ENCODE measurements at places on chromosomes 5 and 9.

GRCh38 chr9:5512658-5513452 is 2.5 kb downstream of the PDCD1LG2 start:
- H3K4me3 ChIP-seq: no peak overlapping the region
- no peaks in the 10 kb centered on the region for H3K36me3 ChIP-seq
- peaks cover 29% of the 10 kb centered on the region for H3K27me3 ChIP-seq
- no peak for DNase-seq
- H3K27ac ChIP-seq: no peak overlapping the region
- peaks cover 21% of the 10 kb centered on the region for H3K4me1 ChIP-seq

- H3K4me1 ChIP-seq: peaks cover 9% of the 10 kb centered on the region
- H3K36me3 ChIP-seq: peaks cover 4% of the 10 kb centered on the region
- H3K27ac ChIP-seq: no peak overlapping the region
- H3K27me3 ChIP-seq: no peaks in the 10 kb centered on the region
- H3K4me3 ChIP-seq: no peak overlapping the region
- DNase-seq: no peak
Observed at GRCh38 chr9:20405078-20405477, 217.2 kb downstream of the MLLT3 start.

GRCh38 chr5:178839319-178839704 is 20.4 kb upstream of the ZNF354B start:
- peak; percentile 9 for DNase-seq
- H3K36me3 ChIP-seq: no peaks in the 10 kb centered on the region
- peaks cover 12% of the 10 kb centered on the region for H3K27me3 ChIP-seq
- no peak overlapping the region for H3K27ac ChIP-seq

DNA sequence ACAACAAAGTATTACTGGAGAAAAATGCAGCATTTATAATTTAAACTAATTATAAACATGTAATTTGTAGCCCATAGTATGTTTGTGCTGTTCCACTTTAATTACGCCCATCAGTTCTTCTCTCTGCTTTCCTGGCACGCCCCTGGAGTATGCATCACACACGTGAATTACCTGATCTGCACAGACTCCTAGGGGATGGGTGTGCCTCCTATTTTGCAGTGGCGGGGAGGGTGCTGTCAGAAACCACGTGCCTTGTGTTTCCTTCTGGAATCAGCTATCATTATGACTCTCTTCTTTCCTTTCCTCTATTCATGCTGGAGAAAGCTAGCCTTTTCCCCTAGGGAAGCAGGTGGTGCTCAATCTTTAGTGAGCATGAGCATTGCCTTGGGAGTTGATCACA is 43.3 kb downstream of the RPS23 start:
- H3K4me3 ChIP-seq: no peak overlapping the region
- H3K27ac ChIP-seq: peak overlapping the region; percentile 56
- no peaks in the 10 kb centered on the region for H3K4me1 ChIP-seq
- no peaks in the 10 kb centered on the region for H3K36me3 ChIP-seq

- H3K27me3 ChIP-seq: peaks cover 7% of the 10 kb centered on the region
- H3K36me3 ChIP-seq: no peaks in the 10 kb centered on the region
- DNase-seq: no peak
- H3K27ac ChIP-seq: no peak overlapping the region
- peaks cover 5% of the 10 kb centered on the region for H3K4me1 ChIP-seq
Observed at GRCh38 chr5:132264546-132265335, 7.2 kb downstream of the PDLIM4 start.

DNA sequence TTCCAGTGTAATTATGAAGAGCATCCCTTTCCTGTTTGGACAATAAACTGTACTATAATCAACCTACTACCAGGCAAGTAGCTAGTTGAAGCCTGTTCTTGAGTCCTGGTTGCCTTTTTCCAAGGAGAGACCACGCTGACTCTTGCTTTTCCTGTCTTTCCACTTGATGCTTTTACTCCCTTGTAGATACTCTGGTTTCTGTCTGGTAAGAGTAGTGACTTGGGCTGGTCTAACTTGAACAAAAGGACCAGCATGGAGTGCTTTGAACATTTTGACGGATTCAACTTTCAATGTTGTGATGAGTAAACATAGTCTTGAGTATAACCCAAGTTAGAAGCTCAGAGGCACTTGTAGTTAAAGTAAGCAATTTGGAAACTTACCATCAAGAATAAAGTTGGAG is 464.3 kb downstream of the GADD45G start:
- no peaks in the 10 kb centered on the region for H3K36me3 ChIP-seq
- no peak overlapping the region for H3K4me3 ChIP-seq
- no peak overlapping the region for H3K27ac ChIP-seq
- H3K4me1 ChIP-seq: peaks cover 3% of the 10 kb centered on the region
- H3K27me3 ChIP-seq: peaks cover 10% of the 10 kb centered on the region

DNA sequence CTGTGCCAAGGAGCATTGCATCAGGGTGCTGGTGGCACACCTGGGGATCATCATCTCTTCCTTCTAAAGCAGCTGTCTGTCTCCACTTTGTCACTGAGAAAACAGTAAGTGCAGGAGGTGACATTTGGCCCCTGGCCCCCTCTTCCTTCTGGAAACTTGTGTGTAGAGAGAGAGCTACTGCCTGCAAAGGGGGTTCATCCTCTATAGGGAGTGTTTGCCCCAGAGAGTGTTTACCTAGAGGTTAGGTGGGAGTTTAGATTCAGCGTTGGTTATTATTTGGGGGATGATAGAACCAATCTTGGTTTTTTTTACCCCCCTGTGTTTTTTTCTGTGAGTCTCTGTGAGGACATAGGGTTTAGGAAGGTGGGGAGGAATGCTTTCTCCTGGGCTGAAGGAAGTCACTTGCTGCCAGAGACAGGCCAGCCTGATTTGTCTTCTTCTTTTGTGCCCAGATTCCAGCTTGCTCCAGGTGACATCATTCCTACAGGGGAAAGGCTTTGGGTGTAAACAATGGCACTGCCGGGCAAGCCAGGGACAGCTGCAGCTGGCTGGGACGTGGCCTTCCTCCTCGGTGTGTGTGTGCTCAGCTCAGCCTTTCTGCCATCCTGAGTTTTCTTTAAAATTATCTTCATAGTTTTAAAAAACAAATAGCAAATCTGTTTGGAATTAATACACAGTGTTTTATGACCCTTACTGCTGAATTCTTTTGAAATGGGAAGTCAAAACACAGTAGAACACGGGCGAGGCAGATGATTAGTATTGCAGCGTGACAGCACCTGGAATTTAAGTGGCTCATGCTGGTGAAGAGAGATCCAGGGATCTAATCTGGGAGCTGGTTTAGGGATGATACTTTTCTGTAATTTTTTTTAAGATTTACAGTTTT is 24.5 kb downstream of the PRRC2B start:
- DNase-seq: no peak
- H3K4me1 ChIP-seq: peaks cover 62% of the 10 kb centered on the region
- peak overlapping the region; percentile 61 for H3K27ac ChIP-seq
- H3K27me3 ChIP-seq: no peaks in the 10 kb centered on the region
- peaks cover 16% of the 10 kb centered on the region for H3K36me3 ChIP-seq

DNA sequence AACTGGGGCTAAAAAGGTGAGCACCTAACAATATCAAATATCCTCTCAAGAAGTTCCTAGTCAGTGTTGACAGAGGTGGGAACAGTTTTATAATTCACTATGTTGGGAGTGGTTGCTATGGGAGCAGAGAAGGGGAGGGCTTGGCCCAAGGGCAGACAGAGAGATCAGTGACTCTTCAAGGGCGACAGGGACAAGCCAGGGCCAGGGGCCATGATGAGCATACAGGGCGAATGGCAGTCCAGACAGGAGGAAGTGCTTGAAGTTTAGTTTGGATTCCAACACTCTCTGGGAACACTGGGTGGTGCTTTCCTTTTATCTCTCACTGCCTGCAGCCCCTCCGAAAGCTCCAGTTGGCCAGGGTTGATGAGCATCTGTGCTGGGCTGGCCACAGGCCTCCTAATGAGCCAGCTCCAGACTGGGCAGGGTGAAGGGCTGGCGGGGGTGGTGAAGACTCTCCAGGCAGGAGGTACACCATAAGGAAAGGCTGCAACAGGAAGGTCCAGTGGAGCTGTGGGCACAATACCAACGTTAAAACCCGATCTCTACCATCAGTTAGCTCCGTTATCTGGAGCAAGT is 111.3 kb downstream of the TMEM174 start:
- no peaks in the 10 kb centered on the region for H3K4me1 ChIP-seq
- DNase-seq: no peak
- H3K27ac ChIP-seq: no peak overlapping the region
- H3K27me3 ChIP-seq: peaks cover 71% of the 10 kb centered on the region
- H3K36me3 ChIP-seq: no peaks in the 10 kb centered on the region

DNA sequence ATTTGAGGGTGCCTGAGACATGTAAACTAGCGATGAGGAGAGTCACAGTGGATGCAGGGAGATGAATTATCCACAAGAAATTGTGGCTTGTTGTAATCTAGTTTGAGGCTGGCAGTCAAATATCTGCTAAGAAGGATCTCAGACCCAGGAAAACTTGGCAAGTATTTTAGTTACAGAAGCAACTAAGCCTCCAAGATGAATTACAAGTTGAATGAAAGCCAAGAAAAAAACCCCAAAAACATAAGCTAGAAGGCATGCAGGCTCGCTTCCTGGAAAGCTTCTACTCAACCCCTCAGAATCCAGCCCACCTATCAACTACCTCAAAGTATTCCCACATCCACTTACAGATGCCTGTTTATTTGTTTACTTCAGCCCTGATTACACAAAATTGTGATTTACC is 696.9 kb downstream of the MAT2B start:
- H3K27me3 ChIP-seq: no peaks in the 10 kb centered on the region
- H3K36me3 ChIP-seq: no peaks in the 10 kb centered on the region
- no peak overlapping the region for H3K27ac ChIP-seq
- no peak for DNase-seq
- H3K4me1 ChIP-seq: no peaks in the 10 kb centered on the region

DNA sequence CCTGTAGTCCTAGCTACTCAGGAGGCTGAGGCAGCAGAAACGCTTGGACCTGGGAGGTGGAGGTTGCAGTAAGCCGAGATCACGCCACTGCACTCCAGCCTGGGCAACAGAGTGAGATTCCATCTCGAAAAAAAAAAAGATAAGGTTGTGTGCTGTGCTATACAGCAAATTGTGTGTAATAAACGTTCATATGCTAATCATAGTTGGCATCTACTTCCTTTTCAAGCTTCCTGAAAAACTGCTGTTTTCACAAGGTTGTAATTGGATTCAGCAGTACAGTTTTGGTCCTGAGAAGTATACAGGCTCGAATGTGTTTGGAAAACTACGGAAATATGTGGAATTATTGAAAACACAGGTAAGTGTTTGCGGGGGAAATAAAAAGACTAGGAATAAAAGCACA is 25.5 kb downstream of the OTULINL start:
- H3K27me3 ChIP-seq: peaks cover 3% of the 10 kb centered on the region
- H3K4me1 ChIP-seq: no peaks in the 10 kb centered on the region
- DNase-seq: no peak

DNA sequence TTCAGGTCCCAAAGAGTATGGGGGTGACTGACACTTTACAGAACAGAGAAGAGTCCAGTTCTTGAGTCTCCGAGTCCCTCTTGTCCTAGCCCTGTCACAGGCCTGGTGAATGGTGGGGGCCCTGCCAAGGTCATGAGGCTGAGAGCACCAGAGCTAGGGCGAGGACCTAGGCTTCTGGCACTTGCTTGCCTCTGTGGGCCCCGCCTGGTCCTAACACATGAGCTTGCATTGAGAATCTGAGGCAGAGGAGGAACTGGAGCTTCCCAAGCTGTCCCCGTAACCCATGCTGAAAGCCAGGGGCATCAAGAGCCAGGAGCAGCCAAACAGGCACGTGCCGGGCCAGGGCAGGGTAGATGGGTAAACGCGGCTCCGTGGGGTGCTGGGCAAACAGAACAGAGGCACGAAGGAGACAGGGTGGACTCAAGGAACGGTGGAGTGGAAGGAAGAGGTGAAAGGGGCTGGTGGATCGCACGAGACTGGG is 41.3 kb downstream of the JADE2 start:
- H3K27ac ChIP-seq: peak overlapping the region; percentile 72
- H3K36me3 ChIP-seq: no peaks in the 10 kb centered on the region
- DNase-seq: no peak
- no peaks in the 10 kb centered on the region for H3K27me3 ChIP-seq

- no peak for DNase-seq
- no peak overlapping the region for H3K27ac ChIP-seq
- H3K27me3 ChIP-seq: peaks cover 45% of the 10 kb centered on the region
- no peaks in the 10 kb centered on the region for H3K36me3 ChIP-seq
- H3K4me3 ChIP-seq: no peak overlapping the region
- H3K4me1 ChIP-seq: no peaks in the 10 kb centered on the region
Observed at GRCh38 chr9:90460220-90460619, 182.4 kb downstream of the DIRAS2 start.

DNA sequence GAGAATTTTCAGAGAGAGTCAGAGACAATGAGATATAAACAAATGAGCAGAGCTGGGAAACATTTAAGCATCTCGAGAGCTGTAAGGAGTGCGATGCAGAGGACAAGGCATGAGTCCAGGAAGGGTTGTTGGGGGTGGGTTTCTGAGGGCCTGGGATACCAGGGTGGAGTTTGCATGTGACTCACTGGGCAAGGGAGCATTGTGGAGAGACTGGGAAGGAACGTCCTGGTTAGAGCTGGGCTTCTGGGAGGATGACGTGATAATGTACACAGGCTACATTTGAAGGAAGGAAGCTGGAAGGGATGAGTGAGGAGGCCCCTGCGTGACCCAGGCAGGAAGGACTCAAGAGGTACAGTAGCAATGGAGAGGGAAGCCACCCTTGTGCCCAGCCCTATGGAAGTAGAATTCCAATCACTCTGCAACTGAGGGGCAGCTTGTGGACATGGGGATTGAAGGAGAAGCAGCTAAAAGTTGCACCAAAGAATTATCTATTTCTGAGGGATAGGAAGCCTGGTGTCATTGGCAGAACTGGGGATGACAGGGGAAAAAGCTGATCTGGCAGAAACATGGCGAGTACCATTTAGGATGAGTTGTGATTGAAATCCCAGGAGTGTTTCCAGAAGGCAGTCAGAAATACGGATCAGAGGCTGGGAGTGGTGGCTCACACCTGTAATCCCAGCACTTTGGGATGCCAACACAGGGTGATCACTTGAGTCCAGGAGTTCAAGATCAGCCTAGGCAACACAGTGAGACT is 59.3 kb upstream of the AFAP1L1 start:
- DNase-seq: no peak
- peaks cover 13% of the 10 kb centered on the region for H3K27me3 ChIP-seq
- H3K4me1 ChIP-seq: no peaks in the 10 kb centered on the region
- H3K4me3 ChIP-seq: no peak overlapping the region
- no peaks in the 10 kb centered on the region for H3K36me3 ChIP-seq
- H3K27ac ChIP-seq: peak overlapping the region; percentile 2

DNA sequence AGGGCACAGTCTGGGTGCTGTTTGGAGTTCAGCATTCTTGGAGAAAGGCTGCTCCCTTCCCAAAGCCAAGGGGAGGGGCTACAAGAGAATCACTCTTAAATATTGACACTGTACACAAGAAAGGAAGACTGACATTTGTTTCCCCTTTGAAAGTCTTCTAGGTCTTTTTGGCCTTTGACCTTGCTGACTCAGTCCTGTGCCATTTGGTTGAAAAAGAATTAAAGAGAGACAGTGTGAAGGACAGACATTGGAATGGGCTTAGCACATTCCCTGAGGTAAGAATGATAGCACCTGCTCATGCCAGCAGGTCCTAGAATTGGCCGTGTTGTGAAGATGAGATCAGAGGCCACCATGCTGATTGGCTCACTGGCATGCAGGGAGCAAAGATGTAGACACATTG is 271.4 kb upstream of the ZNF608 start:
- H3K27ac ChIP-seq: no peak overlapping the region
- no peak overlapping the region for H3K4me3 ChIP-seq
- H3K4me1 ChIP-seq: peaks cover 6% of the 10 kb centered on the region
- peaks cover 4% of the 10 kb centered on the region for H3K27me3 ChIP-seq
- no peaks in the 10 kb centered on the region for H3K36me3 ChIP-seq
- DNase-seq: no peak
